Dorsolateral prefrontal cortex (tissue), 122 donors: ENCODE measurements at places on chromosomes 13 and 19. TPM values are rescaled to one million over a fixed set of nuclear protein-coding genes. Genes with fewer than 3 reads are reported as not detected.

The ZNF667 gene
- total RNA-seq = 30.6 TPM

The ACER1 gene
- not detected for total RNA-seq

The ZNF560 gene
- not detected for total RNA-seq

The ETHE1 gene
- total RNA-seq = 17.6 TPM

The EXOC3L2 gene
- not detected for total RNA-seq

The PLPPR3 gene
- 31.7 TPM for total RNA-seq

The CTXN1 gene
- total RNA-seq = 96.6 TPM

The EFNA2 gene
- 1.8 TPM for total RNA-seq

The KL gene
- total RNA-seq = 0.99 TPM

The CYP4F8 gene
- not detected for total RNA-seq

The SNRPD2 gene
- total RNA-seq = 168 TPM

The C1QTNF9B gene
- total RNA-seq = 0.51 TPM

The ERICH4 gene
- not detected for total RNA-seq

The ANKLE1 gene
- total RNA-seq = 5.2 TPM

The ZNF446 gene
- total RNA-seq = 13.1 TPM

The IGFL1 gene
- not detected for total RNA-seq

The CRB3 gene
- total RNA-seq = 0.45 TPM

The OVOL3 gene
- total RNA-seq = not detected

The RPL21 gene
- total RNA-seq = 431 TPM

The IGSF23 gene
- total RNA-seq = not detected

The GGN gene
- total RNA-seq = 1.6 TPM

The CABP5 gene
- not detected for total RNA-seq

The OR7D2 gene
- total RNA-seq = 2.8 TPM

The IZUMO4 gene
- total RNA-seq = 12.0 TPM

The DUXA gene
- total RNA-seq = not detected

The KLHL1 gene
- total RNA-seq = 1.4 TPM

The F2RL3 gene
- total RNA-seq = not detected

The RYR1 gene
- total RNA-seq = 42.2 TPM

The KIR3DL1 gene
- not detected for total RNA-seq

The SETDB2 gene
- total RNA-seq = 24.0 TPM

The PNMA8B gene
- total RNA-seq = 131 TPM

The DLEU7 gene
- total RNA-seq = 8.2 TPM

The ZNF580 gene
- total RNA-seq = 40.1 TPM

The IGLON5 gene
- 20.3 TPM for total RNA-seq

The ZNF577 gene
- total RNA-seq = 41.9 TPM

The SIGLEC5 gene
- total RNA-seq = not detected

The KEAP1 gene
- total RNA-seq = 58.5 TPM

The ZNF221 gene
- 11.9 TPM for total RNA-seq

The TTC9B gene
- 62.3 TPM for total RNA-seq

The SYNGR4 gene
- total RNA-seq = not detected

The RNF17 gene
- not detected for total RNA-seq

The IGFL3 gene
- total RNA-seq = not detected

The SLC25A41 gene
- 3.5 TPM for total RNA-seq
